ENCODE measurements at places on chromosomes 5 and 9.

DNA sequence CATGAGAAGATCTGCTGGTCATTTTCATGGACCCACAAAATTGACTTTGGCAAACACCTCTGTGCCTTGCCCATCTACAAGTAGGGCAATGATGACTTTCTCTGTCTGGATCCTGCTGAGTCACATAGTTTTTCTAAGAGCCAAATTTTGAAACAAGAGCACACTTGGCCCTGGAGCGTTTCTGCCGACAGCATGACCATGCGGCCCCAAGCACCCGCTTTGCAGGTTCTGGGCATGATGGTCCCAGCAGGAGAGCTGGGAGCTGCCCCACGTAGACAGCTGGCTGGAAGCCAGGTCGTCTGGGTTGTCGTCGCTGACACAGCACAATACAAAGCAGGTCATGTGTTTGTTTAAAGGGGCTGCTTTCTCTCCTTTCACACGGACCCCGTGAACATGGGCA is 159.8 kb downstream of the SYK start:
- DNase-seq, result no peak

DNA sequence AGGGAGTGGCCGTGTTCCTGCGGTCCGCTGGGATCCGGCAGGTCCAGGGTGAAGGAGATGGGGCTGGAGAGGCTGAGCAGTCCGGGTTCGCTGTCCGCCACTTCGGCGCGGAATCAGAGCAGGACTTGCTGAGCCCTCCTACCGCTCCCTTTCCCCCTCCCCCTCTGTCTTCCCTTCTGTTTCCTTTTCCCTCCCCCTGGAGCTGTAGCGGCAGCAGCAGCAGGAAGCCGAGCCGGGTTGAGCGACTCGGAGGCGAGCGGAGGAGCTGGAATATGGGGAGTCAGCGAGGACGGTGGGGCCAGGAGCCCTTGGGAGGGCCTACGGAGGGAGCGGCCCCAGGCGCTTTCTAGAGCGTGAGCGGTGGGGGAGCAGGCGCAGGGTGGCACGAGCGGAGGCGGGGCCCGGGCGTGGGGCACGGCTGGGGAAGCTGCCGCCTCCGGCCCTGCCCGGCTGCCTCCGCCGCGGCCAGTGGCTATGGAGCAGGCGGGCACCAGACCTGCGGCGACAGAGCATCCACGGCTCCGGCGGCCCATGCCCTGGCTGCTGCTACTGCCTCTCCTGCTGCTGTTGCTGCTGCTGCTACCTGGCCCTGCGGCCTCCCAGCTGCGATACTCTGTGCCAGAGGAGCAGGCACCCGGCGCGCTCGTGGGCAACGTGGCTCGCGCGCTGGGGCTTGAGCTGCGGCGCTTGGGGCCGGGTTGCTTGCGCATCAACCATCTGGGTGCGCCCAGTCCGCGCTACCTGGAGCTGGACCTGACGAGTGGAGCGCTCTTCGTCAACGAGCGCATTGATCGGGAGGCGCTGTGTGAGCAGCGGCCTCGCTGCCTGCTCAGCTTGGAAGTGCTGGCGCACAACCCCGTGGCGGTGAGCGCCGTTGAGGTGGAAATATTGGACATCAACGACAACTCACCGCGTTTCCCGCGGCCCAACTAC is at the start of gene PCDHAC2:
Gene PCDHAC2, plus strand, starts transcription at position 184 of the 933 bp plus-strand sequence. Its CDS starts 291 bp downstream, at position 475.
- no peak for DNase-seq

- no peak for DNase-seq
Observed at GRCh38 chr9:19641046-19641445, 147.8 kb downstream of the SLC24A2 start.

DNA sequence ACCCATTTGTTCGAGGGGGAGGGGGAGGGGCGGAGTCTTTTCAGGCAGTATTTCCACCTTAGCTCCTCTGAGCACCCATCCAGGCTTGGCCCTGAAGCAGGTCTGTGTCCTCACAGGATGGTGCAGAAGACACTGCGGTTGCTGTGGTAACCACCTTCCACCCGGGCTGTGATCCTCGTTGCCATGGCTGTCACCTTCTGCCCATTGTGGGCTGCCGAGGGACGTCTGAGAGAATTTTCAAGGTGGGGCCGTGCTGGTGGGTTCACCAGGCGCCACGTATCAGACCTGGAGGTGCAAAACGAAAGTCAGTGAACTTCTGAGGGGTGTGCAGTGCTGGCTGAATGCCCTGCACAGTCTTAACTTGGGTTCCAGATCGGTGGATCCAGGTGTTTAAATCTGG is 26.7 kb downstream of the POLR1E start:
- DNase-seq, result no peak

DNA sequence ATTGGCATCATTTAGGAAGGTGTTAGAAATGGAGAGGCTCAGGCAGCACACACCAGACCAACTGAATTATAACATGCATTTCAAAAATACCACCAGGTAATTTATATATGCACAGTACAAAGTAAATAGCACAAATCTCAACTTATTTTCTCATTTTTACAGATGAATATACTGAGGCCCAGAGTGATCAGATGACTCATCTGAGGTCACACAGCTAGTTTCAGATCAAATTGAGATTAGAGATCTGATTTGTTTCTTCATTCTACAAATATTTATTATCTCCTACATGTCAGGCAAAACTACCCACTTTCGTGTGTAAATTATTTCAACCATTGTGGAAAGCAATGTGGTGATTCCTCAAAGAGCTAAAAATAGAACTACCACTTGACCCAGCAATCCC is 507.1 kb downstream of the TLE4 start:
- no peak for DNase-seq

DNA sequence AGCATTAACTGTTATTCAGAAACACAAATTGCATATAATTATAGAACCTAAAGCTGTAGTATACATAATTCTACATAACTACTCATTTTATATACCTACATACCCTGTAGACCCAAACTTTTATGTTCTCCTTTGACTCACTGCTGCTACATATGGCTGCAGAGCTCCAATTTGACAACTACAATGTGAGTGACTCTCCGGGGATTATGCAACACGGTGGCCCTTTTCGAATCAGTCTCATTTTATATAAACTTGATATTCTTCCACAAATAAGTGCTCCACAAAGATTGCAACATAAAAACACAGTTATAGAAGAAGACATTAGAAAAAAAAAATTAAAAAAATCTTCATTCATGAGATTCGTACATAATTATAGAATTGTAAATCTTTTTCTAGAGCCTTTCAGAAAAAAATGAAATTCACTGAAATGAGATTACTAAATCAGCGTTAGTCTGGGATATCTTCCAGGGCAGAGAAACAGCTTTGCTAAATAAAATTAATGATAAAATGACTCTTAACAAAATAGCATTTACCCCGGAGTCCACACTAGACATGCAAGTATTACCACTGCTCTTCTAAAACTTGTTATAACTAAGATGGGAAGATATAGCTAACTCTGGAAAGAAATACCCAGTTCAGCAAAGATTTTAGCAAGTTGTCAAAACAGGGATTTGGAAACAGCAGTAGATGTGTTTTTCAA is 52.6 kb downstream of the SRFBP1 start:
- no peak for DNase-seq

DNA sequence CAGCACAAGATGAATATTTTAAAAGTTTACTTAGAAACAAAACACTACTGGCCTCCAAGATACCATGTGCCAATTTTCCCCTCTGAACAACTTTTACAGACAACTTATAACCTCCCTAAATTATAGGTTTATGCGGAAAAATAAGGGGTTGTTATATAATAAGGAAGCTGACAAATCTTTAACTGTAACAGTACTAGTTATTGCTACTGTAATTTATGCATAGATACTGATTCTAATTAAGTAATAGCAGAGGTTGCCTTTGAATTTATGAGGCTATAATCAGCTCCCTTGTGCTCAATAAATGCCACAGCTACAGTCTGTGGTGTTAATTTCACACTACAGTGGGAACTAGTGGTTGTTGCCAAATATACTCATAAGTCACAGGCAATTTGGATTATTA is 291.3 kb upstream of the PCSK5 start:
- no peak for DNase-seq

GRCh38 chr5:122153774-122154173 is 24.4 kb downstream of the ZNF474 start:
- DNase-seq, result no peak

DNA sequence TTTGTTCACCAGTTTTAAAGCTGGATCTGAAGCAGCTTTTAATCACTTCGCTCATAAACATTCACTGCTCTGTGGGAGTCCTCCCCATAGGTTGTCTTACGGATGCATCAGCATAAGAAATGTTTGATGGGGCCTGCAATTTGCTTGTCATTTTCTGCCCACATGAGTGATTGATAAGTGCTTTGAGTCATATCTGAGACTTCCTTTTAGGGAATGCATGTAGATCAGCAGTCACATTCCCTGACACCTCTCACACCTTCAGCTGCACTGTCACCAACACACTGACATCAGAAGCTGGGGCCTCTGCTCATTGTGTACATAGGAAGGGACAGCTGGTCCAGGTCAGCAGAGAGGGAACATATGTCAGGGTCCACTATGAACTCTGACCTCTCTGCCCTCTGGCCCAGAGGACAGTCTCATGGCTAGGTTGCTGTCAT is 84.1 kb upstream of the SPATA31D4 start:
- no peak for DNase-seq

- no peak for DNase-seq
Observed at GRCh38 chr9:29697011-29697410, 2123.7 kb upstream of the C9orf72 start.

- DNase-seq, result no peak
Observed at GRCh38 chr5:149410071-149410470, 31.0 kb upstream of the IL17B start.

DNA sequence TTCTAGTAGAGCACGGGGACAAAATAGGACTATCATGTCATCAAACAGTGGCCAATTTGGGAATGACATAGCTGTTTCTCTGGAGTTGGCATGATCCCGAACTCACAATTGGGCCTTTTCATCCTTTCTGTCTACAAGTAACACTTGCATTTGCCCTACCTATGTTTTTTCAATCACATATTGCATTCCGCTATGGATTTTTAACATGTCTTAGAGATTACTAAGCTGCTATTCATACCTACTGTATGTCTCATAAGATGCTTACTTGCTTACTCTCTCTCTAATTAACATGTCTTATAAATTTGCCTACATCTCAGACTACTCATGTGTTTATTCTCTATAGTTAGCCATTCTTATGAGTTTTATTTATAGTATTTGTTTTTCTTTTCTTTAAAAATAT is 341.2 kb upstream of the CTNND2 start:
- DNase-seq, result no peak

DNA sequence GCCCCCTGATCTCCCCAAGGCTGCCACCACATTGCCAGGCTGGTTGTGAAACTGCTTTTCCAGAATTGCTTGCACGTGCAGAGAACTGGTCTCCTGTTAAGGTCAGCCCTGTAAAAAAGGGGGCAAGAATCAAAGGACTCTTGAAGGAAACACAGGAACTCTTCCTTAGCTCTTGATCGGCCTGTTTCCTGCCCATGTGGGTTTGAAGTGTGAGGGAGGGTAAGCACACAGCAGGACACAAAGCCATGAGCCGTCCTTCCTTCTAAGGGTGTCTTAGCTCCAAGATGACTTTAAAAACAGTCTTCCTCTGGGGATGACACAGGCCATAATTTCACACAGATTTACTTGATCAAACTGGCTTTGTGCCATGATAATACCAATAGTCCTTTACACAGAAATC is 36.1 kb downstream of the TEK start:
- DNase-seq, result no peak

GRCh38 chr5:10448754-10449360 is 7.2 kb downstream of the ROPN1L start:
- no peak for DNase-seq

GRCh38 chr5:151770383-151771258 is 1.1 kb upstream of the G3BP1 start:
- peak; percentile 52 for DNase-seq

- DNase-seq, result no peak
Observed at GRCh38 chr5:160129841-160130240, 10.6 kb upstream of the PWWP2A start.

GRCh38 chr5:154147666-154148065 is 42.9 kb upstream of the GALNT10 start:
- no peak for DNase-seq

- DNase-seq, result no peak
Observed at GRCh38 chr9:124392871-124393460, 22.3 kb downstream of the PSMB7 start.

All from GM12892 (cell line).